Left lung (tissue), 14 donors: ENCODE measurements at places on chromosomes 1 and 21. TPM values are rescaled to one million over a fixed set of nuclear protein-coding genes. Genes with fewer than 3 reads are reported as not detected.
A peak's percentile ranks its signal among the peaks of the same experiment; 100 is the strongest.

GRCh38 chr1:24748191-24749121, 3.2 kb downstream of the CLIC4 start:
- H3K27ac ChIP-seq = no peak overlapping the region
- H3K36me3 ChIP-seq = peaks cover 5% of the 10 kb centered on the region

DNA sequence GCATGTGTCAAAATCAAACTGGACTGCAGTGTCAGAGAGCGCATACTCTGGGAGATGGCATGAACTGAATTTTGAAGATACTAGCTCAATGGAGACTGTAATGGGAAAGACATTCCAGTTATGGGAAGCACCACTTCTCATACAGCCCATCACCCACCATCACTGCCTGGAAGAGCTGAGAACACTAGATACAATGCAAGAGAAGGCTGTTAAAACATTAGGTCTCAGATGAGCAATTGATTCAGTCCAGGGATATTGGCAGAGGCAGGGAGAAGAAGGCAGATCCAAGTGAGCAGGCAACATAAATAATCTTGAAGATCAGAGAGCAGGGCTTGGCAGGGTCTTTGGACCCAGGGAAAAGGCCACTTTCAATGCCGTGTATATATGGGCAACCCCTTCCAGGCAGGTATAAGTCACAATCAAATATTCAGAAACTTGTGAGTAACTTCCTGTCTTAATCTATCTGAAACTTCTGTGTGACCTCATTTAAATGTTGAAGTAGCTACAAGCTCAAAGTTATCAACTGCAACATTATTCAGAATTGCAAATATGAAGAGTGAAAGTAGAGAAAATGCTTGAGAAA, 290.3 kb upstream of the SGIP1 start:
- H3K4me3 ChIP-seq = no peak overlapping the region
- no peak for DNase-seq
- peaks cover 5% of the 10 kb centered on the region for H3K4me1 ChIP-seq
- H3K36me3 ChIP-seq = no peaks in the 10 kb centered on the region
- H3K27ac ChIP-seq = no peak overlapping the region

DNA sequence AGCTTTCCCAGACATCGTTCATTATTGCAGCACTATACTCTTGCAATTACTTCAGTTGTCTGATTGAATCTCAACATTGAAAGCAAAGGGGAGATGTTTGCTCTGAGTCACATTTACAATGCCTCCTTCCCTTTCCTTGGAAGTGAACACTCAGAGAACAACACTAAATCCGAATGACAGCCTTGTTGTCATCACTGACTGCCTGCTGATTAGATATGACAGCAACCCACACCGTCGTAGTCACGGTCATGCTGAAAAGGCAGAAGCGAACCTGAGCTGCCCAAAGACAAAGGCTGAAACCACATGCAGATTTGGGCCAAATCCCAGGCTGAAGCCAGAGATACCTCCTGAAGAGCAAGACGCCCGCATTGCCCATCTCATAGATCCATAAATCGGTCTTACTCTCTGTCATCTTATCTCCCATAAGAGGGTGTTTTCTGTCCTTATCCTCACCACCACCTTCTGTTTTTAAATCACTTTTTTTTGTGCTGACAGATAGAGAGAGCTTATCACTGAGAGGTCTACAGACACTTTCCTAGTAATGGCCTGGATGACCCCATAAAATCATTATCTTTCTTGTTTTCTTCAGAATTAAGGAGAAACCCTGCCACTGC, 47.5 kb downstream of the TMCO4 start:
- H3K27me3 ChIP-seq = no peaks in the 10 kb centered on the region
- peaks cover 62% of the 10 kb centered on the region for H3K36me3 ChIP-seq
- H3K4me1 ChIP-seq = no peaks in the 10 kb centered on the region
- no peak overlapping the region for H3K4me3 ChIP-seq

SPRR5 gene
- polyA plus RNA-seq = not detected

CTTNBP2NL gene
- polyA plus RNA-seq = 34.8 TPM

DNA sequence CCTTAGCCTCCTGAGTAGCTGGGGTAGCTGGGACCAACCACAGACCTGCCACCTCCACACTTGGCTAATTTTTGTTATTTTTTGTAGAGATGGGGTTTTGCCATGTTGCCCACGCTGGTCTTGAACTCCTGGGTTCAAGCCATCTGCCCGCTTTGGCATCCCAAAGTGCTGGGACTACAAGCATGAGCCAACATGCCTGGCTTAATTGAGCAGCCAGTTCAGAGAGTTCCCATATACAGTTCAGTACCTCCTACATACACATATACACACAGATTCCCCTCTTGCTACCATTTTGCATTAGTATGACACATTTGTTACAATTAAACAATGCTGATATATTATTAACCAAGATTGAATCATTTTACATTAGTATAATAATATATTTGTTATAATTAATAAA, 2.9 kb downstream of the RNPEP start:
- H3K4me1 ChIP-seq = no peaks in the 10 kb centered on the region
- H3K27ac ChIP-seq = no peak overlapping the region
- no peaks in the 10 kb centered on the region for H3K27me3 ChIP-seq
- DNase-seq = no peak
- no peak overlapping the region for H3K4me3 ChIP-seq
- no peaks in the 10 kb centered on the region for H3K36me3 ChIP-seq

FGGY gene
- 19.7 TPM for polyA plus RNA-seq

ZNF648 gene
- polyA plus RNA-seq = 0.09 TPM

- H3K4me3 ChIP-seq = no peak overlapping the region
- no peaks in the 10 kb centered on the region for H3K36me3 ChIP-seq
- no peaks in the 10 kb centered on the region for H3K4me1 ChIP-seq
- peaks cover 50% of the 10 kb centered on the region for H3K27me3 ChIP-seq
Measured at GRCh38 chr1:36863061-36863460, 171.3 kb downstream of the GRIK3 start.

DNA sequence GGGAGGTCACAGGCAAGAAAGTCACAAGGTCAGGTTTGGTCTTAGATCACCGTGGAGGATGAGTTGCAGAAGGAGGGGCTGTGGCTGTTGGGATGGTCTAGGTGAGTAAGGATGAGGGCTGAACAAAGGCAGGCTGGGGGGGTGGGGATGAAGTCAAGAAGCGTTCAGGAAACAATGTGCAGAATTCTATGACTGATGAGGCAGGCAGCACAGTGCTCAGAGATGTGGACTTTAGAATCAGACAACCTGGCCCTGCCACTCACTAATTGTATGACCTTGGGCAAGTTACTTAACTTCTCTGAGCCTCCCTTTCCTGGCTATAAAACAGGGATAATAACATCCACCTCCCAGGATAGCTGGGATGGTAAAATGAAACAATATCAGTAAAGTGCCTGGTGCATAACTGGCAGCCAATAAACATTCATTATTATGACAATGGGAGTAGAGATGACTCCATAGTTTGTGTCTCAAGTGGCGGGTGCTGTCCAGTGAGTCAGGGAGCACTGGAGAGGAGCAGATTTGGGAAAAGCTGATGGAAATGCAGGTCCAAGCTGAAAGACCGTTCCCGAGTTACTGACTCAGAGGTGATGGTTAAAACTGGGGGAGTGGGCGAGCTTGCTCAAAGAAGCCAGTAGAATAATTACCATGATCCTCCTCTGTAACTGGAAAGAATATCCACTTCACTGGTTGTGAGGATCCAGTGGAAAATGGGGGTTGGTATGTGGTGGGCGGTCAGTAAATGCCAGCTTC, 2.1 kb downstream of the TIE1 start:
- H3K36me3 ChIP-seq = peaks cover 8% of the 10 kb centered on the region
- no peak for DNase-seq
- peak overlapping the region; percentile 41 for H3K4me3 ChIP-seq
- peak overlapping the region; percentile 7 for H3K27ac ChIP-seq
- peaks cover 5% of the 10 kb centered on the region for H3K4me1 ChIP-seq

REN gene
- polyA plus RNA-seq = 0.22 TPM

- no peaks in the 10 kb centered on the region for H3K27me3 ChIP-seq
- H3K36me3 ChIP-seq = no peaks in the 10 kb centered on the region
- no peak overlapping the region for H3K27ac ChIP-seq
- H3K4me1 ChIP-seq = no peaks in the 10 kb centered on the region
Measured at GRCh38 chr21:16773206-16773605, 739.6 kb upstream of the CXADR start.

GRCh38 chr1:203282720-203283542, 22.4 kb upstream of the BTG2 start:
- no peak for DNase-seq
- H3K27me3 ChIP-seq = no peaks in the 10 kb centered on the region
- peak overlapping the region; percentile 53 for H3K27ac ChIP-seq
- H3K4me1 ChIP-seq = peaks cover 77% of the 10 kb centered on the region

GRCh38 chr1:198901266-198901665, 262.4 kb downstream of the PTPRC start:
- no peak overlapping the region for H3K27ac ChIP-seq
- no peak overlapping the region for H3K4me3 ChIP-seq
- no peaks in the 10 kb centered on the region for H3K36me3 ChIP-seq
- DNase-seq = peak; percentile 51

SPATA45 gene
- polyA plus RNA-seq = 0.39 TPM

- no peaks in the 10 kb centered on the region for H3K36me3 ChIP-seq
- no peaks in the 10 kb centered on the region for H3K27me3 ChIP-seq
- DNase-seq = no peak
- H3K27ac ChIP-seq = no peak overlapping the region
- no peaks in the 10 kb centered on the region for H3K4me1 ChIP-seq
Measured at GRCh38 chr21:10425856-10426255, 95.5 kb upstream of the TPTE start.

IL10 gene
- polyA plus RNA-seq = 0.41 TPM

DNA sequence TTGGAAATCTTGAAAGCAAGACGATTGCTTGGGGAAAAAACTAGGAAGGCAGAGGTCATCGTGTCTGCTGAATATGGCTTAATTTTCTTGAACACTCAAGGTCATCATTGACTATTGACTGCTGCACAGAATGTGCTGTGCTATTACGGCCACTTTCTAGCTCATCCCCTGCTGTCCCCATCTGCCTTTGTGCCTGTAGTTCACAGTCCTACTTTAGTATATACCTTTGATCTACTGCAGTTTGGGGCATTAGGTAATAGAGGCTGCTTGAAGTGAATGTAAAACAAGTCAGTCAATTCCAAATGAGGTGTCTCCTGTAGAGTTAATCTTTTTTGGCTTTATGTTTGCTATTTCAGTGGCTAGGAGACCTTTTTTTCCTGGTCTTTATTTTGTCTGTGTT, 8.3 kb downstream of the RAB4A start:
- no peak overlapping the region for H3K27ac ChIP-seq
- H3K36me3 ChIP-seq = no peaks in the 10 kb centered on the region
- H3K4me3 ChIP-seq = no peak overlapping the region
- no peak for DNase-seq
- H3K4me1 ChIP-seq = peaks cover 12% of the 10 kb centered on the region

GRCh38 chr21:30211071-30211470, 4.8 kb downstream of the CLDN8 start:
- DNase-seq = no peak
- H3K4me1 ChIP-seq = no peaks in the 10 kb centered on the region
- H3K36me3 ChIP-seq = no peaks in the 10 kb centered on the region
- H3K27me3 ChIP-seq = no peaks in the 10 kb centered on the region

TSPEAR gene
- 3.1 TPM for polyA plus RNA-seq

DNA sequence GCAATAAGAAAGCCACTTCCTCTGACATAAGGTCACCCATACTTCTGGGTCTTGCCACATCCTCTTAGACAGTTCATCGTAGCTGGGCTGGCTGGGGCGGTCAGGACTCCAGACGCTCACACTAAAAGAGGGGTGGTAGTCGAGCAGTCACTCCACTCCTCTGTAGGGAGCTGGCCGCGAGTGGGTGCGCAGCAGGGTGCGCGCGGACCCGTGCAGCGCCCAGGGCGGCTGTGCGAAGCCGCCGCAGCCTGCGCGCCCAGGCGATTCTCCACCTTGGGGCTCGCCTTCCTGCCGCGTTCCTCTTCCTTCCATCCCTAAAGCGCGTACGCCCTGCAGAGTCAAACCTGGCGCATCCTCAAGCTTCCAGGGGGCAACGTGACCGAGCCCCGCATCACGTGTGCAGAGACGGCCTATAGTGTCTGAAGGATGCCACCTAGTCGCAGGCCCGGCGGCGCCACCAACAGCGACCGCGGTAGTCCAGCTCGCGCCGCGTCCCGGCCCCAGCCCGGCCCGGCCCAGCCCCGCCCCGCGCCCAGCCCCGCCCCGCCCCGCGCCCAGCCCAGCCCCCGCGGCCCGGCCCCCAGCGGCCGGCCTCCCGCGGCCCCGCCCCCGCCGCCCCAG, 360 bp upstream of the PRDX6 start:
- H3K27me3 ChIP-seq = no peaks in the 10 kb centered on the region
- H3K4me3 ChIP-seq = peak overlapping the region; percentile 89
- no peaks in the 10 kb centered on the region for H3K36me3 ChIP-seq
- peaks cover 61% of the 10 kb centered on the region for H3K4me1 ChIP-seq
- peak overlapping the region; percentile 100 for H3K27ac ChIP-seq
- DNase-seq = peak; percentile 87

HPCAL4 gene
- 0.14 TPM for polyA plus RNA-seq

DNA sequence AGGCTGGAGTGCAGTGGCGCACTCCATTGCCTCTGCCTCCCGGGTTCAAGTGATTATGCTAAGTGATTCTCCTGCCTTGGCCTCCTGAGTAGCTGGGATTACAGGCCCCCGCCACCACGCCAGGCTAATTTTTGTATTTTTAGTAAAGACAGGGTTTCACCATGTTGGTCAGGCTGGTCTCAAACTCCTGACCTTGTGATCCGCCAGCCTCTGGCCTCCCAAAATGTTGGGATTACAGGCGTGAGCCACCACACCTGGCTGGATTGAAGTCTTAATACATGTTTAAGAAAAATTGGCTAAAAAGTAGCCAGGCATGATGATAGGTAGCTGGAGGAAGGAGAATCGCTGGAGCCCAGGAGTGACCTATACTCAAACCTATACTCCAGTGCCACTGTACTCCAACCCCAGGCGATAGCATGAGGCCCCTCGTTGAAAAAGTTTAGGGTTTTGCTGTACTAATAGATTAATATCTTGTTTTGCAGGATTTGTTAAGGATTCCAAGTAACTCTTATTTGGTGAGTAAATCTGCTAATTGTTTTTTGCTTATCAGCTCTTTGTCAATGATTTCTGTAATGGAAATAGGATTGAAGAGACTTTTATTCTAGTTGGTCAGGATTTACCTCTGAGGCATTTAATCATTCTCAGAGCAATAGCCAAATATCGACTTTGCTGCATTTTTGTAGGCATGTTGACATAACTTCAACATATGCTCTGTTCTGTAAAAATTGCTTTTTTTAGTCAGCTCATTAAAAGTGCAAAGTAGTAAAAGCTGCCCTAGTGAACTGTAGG, 2.0 kb downstream of the RCC1 start:
- DNase-seq = no peak
- H3K4me1 ChIP-seq = peaks cover 32% of the 10 kb centered on the region
- peak overlapping the region; percentile 61 for H3K4me3 ChIP-seq

DNA sequence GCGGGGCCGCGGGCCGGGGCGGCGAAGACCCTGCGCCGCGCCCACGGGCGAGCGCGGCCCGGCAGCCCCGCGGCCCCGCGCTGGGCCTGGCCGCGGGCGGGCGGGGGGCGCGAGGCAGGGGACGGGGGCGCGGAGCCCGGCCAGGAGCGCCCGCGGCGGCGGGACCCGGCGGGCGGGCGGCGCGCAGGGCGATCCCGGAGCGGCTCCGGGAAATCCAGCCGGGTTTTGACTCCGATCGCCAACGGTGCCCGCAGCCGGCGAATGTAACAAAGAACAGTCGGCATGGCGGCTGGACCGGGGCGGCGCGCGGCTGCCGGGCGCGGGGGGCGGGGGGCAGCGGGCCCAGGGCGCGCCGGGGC, 334 bp downstream of the PRDM15 start:
- H3K27ac ChIP-seq = peak overlapping the region; percentile 81
- no peaks in the 10 kb centered on the region for H3K36me3 ChIP-seq
- no peaks in the 10 kb centered on the region for H3K27me3 ChIP-seq
- H3K4me3 ChIP-seq = no peak overlapping the region

OR2L13 gene
- polyA plus RNA-seq = not detected

RHEX gene
- 0.32 TPM for polyA plus RNA-seq
